ENCODE measurements at places on chromosomes 11 and 22.
A peak's percentile ranks its signal among the peaks of the same experiment; 100 is the strongest.

DNA sequence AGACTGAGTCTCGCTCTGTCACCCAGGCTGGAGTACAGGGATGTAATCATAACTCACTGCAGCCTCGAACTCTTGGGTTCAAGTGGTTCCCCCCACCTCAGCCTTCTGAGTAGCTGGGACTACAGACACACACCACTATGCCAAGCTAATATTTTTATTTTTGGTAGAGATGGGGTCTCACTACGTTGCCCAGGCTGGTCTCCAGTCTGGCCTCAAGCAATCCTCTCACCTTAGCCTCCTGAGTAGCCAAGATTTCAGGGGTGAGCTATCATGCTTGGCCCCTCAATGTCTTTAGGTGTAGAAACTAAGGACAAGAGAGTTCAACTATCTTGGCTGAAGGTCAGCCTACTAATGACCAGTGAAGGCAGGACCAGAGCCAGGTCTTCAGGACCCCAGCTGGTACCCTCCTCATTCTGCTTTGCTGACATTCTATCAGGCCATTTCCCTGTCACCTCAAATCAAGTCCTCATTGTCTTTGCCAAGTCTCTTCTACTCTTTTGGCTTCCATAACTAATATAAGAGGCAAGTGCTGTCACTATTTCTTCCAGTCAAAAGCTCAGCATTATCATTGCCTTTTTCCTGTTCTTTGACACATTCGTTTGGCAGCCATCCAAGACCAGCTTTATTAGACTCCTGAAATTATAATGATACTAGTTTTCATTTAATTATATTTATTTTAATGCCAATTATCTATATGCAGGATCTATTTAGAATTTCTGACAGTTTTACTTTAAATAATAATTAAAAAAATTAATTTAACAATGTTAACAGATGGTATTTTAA lies 264.2 kb upstream of the PITPNB start:
- no peak for DNase-seq

DNA sequence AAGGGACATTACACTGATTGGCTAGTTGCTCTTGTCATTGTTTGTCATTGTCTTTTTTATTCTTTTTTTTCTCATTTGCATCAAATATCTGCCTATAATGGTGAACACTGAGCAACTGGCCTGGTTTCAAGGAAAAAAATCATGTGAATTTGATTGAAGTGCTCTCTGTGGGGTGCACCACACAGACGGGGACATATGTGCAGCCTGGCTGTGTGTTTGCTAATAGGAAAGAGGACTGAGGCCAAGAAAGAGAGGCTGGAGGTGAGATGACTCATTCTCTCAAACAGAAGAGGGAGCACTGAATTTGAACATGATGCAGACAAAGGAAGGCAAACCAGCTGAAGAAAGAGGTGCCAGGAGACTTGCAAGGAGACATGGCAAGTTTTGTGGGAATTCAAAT lies 684.9 kb upstream of the CCDC90B start:
- DNase-seq = no peak

- DNase-seq = peak; percentile 54
Measured at GRCh38 chr22:46776876-46777608, 14.6 kb downstream of the TBC1D22A start.

GRCh38 chr22:37229012-37229804 lies 14.9 kb downstream of the RAC2 start:
- no peak for DNase-seq
